HEK293T (cell line): ENCODE measurements at places on chromosomes 1 and 21.

DNA sequence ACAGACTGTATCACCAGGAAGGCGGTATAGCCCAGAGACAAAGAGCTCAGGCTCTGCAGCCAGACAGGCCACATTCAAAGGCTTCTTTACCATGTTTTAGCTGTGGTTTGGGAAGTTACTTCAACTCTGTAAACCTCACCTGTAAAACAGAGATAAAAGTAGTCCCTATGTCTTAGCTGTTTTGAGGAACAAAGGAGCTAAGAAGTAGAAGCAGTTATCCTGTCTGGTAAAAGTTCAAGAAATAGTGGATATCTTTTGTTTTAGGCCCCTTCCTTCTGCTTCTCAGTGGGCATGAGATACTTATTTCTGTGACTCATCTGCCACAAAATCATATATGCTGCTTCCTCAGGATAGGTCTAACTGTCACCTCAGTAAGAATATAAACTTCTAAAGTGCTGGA, 6.5 kb downstream of the CD34 start:
- no peak for DNase-seq

GRCh38 chr1:154081386-154082126, 73.3 kb downstream of the NUP210L start:
- DNase-seq = no peak

- peak; percentile 27 for DNase-seq
These were observed 240.2 kb downstream of the USH2A start for GRCh38 chr1:216183007-216183406.

- no peak for DNase-seq
These were observed 7.9 kb downstream of the ACOT7 start for GRCh38 chr1:6385488-6386191.

DNA sequence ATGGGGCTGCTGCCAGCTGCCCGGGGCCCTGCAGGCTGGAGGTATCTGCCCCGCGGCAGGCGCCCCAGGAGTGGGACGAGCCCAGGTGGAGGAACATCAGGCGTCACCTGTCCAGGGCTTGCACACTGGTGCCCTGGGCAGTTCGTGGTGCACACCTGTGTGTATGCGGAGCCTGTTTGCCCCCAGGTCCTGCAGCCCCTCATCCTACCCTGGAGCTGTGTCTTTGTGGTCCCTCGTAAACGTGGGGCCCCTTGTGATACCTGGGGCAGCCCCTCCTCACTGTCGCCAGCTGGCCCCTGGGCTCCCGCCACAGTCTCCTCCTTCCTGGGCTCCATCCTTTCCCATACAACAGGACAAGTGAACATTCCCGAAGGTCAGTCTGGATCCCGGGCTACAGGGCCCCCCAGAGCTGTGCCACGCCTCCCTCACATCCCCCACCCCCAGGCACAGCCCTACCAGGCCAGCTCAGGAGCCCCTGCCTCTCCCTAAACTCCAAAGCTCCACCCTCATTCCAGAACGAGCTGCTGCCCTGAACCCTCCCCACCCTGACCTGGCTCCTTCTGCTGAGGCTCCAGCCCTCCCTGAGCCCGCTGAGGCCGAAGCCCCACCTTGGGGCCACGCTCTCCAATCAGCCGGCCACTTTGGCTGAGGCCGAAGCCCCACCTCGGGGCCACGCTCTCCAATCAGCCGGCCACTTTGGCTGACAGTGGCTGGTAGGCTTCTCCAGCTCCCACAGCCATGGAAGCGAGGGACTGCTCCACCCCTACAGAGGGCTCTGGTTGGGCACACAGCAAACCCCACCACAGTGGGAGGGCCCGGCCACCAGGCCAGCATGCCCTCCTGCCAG, 42.6 kb downstream of the UBE2G2 start:
- no peak for DNase-seq

DNA sequence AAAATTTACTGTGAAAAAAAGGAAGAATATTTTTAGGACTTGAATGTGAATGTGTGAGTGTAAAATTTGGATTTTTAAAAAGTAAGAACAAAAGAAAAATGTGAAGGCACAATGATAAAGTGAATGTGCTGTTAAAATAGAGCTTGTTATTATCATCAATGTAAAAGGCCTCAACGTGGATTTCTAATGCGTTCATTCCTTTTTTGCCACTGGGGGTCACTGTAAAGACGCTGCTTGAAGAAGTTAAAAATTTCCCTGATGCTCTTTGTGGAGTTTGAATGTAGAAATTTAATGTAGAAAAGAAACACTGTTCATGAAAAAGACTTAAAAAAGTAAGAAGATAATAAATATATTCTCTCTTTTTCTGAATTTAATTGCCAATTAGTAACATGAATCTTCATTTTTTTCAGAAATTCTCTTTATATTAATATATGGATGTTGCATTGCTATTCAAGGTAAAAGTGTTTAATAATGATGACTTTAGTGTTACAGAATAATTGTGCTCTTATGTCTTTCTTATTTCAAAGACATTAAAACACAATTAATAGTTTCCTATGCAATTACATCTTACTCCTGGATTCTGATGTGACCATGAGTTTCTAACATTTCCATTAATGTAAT, 161.5 kb downstream of the DNM3 start:
- peak; percentile 36 for DNase-seq

DNA sequence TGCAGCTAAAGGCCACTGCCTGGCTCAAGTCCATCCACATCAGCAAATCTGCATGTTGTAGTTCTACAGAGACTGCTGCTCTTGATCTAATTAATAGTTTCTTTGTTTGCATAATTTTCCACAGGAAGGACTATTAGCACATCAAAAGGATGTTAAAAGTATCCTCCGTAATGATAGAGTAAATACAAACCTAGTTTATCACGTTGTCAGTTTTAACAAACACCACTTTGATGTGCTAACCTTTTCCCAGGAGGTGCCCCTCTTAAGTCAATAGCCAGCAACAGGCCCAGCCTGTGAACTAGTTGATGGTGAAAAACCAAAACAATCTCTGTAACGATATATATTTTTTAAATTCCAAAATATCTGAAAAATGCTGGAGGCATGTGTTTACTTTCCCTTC, 64.2 kb upstream of the SLC22A15 start:
- no peak for DNase-seq

GRCh38 chr1:34188985-34189384, 12.3 kb downstream of the C1orf94 start:
- no peak for DNase-seq

DNA sequence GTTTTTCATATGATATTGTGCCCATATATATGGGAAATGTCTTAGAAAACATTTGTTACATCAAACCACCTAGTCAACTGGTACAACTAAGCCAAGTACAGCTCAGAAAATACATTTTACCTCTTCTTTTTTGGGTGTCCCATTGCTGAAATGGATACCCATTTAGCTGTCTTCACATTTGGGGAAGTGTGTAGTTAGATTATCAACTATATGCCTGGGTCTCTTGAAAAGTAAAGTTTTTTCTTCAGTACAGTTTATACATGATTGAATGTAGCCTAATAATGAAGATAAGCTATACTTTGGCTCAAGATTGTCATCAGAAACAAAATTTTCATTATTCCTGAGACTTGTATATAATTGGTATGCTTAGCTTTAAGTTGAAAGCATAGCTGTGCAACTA, 2.0 kb downstream of the AGO3 start:
- DNase-seq = no peak
